ENCODE measurements at places on chromosomes 7 and 10.

DNA sequence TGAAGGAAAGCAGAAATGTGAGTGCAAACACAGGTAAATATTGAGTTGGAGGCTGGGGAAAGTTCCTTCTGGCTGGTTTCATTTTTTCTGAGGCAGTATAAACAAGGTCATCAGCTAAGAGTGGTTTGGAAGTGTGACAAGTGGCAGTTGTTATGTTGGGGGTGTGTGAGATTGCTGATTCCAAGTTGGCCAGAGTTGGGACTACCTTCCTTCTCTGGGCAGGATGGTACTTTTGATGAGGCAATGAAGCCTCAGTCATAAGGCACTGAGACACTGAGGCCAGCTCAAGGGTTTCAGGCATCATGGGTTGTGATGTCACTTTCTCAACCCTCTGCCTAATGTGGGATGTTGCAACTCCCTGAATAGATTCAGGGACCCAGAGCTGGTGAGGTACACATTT is 8.2 kb upstream of the PTTG1IP2 start:
- no peak for DNase-seq

DNA sequence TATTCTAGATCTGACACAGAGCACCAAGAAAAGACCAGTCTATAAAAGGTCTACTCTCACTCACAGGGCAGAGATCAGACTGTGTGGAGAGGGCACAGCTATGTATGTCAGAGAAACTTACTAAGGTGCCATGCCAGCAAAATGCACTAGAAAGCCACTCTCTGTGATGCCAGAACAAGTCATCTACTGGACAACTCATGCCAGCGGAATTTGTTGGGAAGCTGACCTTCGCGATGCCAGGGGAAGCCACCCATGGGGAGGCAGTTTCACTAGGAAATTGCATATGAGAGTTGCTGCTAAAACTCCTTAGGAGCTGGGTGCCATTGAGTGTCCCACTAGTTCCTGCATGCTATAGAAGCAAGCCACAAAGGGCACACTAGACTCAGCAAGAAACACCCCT is 58.5 kb downstream of the MICU1 start:
- DNase-seq = no peak

GRCh38 chr10:126437635-126438406 is 49.5 kb upstream of the ADAM12 start:
- DNase-seq = no peak

DNA sequence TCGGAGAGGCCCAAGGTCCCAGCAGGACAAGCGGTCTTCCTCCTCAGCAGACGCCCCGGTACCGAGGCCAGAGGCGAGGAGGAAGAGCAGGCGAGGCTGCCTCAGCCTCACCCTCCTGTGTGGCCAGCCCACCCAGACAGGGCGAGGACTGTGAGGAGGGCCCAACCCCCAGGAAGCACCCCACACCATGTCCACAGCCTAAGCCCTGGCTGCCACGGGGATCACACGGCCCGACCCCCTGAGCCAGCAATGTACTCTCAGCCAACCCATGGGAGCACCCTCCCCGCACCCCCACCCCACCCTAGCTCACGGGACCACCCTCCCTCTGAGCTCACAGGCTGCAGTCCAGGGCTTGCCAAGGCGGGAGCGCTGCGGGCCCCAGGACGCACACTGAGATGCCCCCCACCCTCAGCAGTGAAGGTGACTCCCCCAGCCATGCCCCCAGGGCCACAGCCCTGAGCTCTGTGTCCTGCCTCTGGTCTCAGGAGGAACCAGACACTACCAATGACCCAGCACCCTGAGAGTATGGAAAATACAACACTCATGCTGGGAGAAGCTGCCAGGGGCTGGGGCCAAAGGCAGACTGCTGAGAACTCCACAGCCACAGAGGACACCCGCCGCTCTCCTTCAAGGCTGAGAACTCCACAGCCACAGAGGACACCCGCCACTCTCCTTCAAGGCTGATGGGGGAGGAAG is 93.6 kb downstream of the MAD1L1 start:
- no peak for DNase-seq

DNA sequence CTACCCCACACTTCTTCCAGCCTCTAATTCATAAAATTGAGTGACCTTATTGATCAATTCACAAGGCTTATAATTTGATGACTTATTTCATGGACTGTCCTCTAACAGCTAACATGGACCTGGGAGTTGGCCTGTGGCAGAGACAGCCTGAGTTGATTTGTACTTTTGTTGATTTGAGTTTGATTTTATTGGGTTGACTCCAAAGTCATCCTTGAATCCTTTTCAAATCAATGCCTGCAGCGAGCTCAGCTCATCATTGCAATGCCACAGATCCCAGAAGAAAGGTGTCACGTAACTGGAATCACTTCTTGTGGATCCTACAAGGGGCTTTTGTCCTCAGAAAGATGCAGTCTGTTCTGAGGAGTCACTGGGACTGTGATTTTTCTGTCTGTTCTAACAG is 138.0 kb downstream of the CAMK1D start:
- DNase-seq = no peak
